ENCODE measurements at places on chromosomes 6 and 20.

- DNase-seq = no peak
These were observed 86.8 kb downstream of the HAO1 start for GRCh38 chr20:7853493-7853892.

DNA sequence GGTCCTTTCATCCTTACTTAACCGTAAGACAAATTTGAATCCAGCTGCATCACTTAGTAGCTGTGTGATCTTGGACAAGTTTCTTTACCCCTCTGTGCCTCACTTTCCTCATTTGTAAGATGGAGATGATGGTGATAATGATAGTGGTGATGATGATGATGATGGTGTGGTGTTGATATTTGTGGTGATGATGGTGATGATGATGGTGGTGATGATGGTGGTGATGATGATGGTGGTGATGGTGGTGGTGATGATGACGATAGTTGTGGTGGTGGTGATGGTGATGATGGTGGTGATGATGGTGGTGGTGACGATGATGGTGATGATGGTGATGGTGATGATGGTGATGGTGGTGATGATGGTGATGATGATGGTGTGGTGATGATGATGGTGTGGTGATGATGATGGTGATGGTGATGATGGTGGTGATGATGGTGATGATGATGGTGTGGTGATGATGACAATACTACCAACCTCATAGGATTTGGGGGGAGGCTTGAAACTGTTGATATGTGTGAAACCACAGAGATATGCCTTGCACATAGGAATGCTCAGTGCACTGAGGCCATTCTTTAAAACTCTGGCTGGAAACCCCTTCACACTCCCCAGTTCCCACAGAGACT lies 233.2 kb downstream of the LY86 start:
- no peak for DNase-seq

DNA sequence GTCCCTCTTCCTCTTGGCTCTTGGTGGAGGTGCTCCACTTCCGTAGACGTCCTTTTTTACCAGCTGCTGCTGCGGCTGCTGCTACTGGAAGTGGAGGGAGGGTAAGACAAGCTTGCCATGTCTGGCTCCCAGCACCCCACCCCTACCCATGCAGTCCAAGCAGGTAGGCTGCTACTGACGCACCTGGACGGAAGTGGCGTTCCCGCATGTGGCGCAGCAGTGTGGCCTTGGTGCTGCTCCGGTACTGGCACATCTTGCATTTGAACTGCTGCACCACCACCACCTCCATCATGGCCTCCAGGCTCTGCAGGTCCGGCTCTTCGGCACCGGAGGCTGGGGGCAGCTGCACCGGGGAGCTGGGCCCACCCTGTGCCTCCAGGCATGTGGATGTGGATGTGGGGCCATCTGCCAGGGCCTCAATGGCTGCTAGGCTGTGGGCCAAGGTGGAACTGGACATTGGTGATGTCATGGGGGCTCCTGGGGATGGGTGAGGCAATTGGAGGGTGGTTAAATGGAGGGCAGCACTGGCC lies 4.4 kb downstream of the ZNF335 start:
- DNase-seq = no peak

- no peak for DNase-seq
These were observed 6.2 kb upstream of the GDF5 start for GRCh38 chr20:35444226-35444625.

GRCh38 chr20:47432834-47433210 lies 68.9 kb upstream of the NCOA3 start:
- DNase-seq = no peak

GRCh38 chr20:62977613-62978560 lies 25.4 kb downstream of the SLC17A9 start:
- no peak for DNase-seq

- no peak for DNase-seq
These were observed 122.4 kb downstream of the MRPL14 start for GRCh38 chr6:44004625-44005506.

DNA sequence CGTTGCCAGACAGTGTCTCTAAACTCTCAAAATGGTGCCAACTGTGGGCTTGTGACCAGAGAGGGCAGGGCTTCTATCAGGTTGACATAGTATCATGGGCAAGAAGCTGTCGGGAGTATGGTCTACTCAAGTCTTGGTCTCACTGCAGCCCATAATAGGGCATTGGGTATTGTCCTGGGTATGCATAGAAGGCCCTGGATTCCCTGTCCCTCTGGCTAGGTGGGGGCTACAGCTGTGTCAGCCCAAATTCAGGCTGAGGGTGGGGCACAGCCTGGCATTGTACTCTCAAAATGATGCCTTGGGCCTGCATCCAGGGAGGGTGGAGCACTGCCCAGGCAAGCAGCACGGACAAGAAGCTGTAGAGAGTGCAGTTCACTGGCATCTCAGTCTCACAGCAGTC lies 408.8 kb upstream of the MAN1A1 start:
- DNase-seq = no peak
